ENCODE measurements at places on chromosomes 6 and 20. TPM values are rescaled to one million over a fixed set of nuclear protein-coding genes. Genes with fewer than 3 reads are reported as not detected.
A peak's percentile ranks its signal among the peaks of the same experiment; 100 is the strongest.

DNA sequence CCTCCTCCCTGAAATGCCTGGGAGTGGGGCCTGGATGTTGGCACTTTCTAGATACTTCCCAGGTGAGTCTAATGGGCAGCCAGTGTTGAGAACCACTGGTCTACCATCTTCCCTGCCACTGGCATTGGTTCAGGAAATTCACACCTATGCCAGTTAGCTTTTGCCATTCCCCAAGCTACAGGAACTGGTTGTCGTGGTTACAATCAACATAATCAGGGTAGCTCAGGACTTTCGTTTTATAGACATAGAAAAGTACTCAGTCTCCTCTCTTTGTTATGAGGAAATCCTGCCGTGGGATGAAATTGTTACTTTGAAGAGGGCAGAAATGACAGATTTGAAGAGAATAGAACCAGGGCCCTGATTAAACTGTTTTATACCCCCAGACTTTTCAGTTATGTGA is 127.9 kb upstream of the FOXO3 start:
- no peak for DNase-seq

DNA sequence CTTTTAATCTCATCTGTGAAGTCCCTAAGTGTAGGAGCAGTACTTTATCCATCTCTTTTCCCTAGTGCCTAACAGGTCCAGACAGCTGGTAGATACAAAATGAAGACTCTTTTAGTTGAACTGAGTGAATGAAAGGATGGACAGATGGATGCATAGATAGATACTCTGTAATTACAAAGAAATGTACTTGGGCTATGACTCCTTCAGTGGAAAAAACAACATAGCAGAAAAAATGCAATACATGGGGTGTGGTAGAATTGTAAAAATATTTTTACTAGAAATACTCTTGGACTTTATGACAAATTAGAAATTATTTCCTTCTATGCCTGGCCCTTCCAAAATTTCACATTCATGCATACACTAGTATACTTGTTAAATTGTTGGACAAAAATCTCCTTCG is 29.3 kb downstream of the KCNQ5 start:
- DNase-seq: no peak

DNA sequence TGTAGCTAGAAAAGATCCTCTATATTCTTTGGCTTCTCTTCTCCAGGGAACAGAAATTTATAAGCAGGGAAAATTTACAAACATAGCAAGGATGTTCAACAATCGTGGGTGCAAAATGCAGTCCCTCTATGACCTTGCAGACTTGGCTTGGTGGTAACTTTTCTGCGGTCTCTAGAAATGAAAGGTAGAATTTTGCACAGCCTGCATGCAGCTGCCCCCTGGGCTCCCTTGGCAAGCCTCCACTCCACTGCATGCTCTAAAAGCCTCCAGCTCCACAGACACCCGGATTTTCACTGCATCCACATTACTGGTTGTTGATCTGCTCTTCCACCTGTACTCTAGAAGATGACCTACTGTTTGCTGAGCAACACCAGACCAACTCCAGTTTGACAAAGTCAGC is 236.5 kb upstream of the EYS start:
- DNase-seq: no peak

- no peak for DNase-seq
These were observed 103.5 kb upstream of the SIRPG start for GRCh38 chr20:1761116-1761515.

- no peak for DNase-seq
These were observed 107.3 kb upstream of the SNX9 start for GRCh38 chr6:157715728-157716164.

GRCh38 chr6:12892151-12892550 is 175.6 kb downstream of the PHACTR1 start:
- no peak for DNase-seq

- DNase-seq: no peak
These were observed 109.1 kb downstream of the TFAP2B start for GRCh38 chr6:50927800-50928199.

- peak; percentile 60 for DNase-seq
These were observed 44.1 kb downstream of the PREX1 start for GRCh38 chr20:48783533-48784272.

- no peak for DNase-seq
These were observed 36.2 kb upstream of the RGS17 start for GRCh38 chr6:153167061-153167891.

- DNase-seq: no peak
These were observed 101.4 kb upstream of the CEP85L start for GRCh38 chr6:118752803-118753202.

- no peak for DNase-seq
These were observed 180.6 kb upstream of the PDE10A start for GRCh38 chr6:165843568-165844113.

DNA sequence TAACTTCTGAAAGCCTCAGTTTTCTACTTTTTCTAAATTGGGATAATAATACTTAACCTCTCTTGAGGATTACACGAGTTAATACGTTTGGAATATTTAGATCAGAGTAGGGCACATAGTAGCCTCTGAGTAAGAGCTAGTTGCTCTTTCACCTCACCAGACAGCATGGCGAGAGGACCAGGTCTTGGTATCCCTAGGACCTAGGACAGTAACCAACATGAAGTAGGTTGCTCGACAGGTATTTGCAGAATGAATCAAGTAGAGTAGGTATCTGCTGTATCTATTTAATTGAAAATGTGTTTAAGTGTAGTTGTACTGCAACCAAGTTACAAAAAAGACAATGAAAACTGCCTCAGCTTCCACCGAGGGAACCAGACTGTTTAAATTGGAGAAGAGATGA is 1.4 kb downstream of the CDC5L start:
- no peak for DNase-seq

DNA sequence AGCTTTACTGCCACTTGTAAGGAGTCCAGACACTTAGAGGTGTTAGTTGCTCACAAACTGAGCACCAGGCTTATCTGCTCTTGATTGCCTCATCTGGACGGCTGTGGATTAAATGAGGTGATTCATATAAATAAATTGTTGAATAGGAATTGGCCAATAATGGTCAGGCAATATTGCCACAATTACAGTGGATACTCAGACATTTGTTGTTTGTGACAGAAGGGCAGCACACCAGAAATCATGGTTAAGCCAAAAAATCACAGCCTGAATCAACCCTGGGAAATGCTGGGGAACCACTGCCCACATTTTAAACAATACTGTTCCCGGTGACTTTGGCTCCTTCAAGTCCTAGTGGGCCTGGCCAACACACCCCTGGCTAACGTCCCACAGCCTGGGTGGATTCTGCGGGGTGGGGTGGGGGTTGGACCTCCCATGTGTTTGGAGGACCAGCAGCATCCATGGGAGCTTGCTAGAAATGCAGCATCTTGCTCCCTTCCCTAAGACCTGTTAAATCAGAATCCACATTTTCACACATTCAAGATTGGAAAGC is 29.5 kb upstream of the SPDEF start:
- no peak for DNase-seq

DNA sequence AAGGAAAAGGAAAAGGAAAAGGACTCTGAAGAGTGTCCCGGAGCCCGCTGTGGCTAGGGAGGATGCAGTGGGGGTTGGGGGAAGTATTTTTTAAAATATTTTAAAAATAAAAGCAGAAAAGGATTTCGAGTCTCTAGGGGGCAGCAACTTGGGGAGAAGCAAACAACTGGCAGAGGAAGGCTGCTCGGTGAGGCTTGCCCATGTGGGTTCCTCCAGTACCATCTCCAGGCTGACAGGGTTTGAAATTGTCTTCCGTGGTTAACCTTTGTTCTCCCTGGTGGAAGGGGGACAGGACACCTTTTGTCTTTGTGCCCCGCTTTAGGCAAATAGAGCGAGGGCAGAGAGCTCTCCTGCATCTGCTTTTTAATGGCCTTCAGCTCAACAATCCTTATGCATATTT is 60.4 kb upstream of the SNX9 start:
- DNase-seq: peak; percentile 63

DNA sequence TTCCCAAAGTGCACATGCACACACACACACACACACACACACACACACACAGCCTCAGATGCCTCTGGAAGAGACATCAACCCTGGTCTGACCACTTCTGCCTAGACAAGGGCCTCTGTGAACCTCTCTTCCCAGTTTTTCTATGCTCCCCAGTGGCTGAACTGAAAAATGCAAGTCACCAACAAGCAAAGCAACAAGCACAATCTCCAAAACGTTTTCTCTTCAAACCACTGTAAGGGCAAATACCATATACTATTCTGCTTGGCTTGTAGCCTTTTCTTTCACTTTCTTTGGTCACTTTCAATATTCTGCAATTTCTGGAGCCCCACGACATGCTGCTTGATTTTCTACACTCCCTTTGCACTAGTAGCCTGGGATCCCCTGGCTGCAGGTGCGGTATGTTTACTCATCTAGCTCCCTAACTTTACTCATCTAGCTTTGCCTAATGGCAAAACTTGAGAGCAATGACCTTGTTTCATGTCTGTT is 121.4 kb upstream of the DST start:
- no peak for DNase-seq

DNA sequence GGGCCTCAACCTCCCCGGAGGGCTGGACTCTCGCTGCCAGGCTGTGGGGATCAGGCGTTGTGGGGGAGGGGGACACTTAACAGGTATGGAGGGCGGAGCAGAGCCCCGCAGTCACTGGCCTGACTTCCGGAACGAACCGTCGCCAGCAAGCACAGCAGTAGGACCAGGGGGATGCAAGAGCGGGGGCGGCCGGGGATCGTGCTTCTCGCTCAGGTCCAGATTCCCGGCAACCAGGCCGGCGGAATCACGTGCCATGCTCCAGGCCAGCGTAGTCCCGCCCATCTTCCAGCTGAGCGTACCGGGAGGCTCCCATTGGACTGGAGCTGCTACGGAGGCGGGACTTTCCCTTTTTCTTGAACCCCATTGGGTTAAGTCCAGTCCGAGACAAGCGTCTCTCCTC is 10.0 kb upstream of the POU5F1 start:
- DNase-seq: peak; percentile 82

DNA sequence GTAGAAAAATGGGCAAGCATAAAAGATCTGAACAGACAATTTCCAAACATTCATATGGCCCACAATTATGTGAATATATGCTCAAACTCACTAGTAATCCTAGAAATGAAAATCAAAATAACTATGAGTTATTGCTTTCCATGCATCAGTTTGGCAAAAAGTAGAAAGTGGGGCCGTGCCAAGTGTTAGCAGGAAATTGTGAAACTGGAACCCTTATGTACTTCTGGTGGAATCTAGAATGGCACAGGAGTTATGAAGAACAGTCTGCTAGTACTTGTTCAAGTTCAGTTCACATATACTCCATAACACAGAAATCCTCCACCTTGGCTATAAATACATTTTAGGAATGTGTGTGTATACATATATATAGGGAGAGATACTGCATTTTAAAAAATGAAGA is 89.8 kb downstream of the EYA2 start:
- DNase-seq: no peak

DNA sequence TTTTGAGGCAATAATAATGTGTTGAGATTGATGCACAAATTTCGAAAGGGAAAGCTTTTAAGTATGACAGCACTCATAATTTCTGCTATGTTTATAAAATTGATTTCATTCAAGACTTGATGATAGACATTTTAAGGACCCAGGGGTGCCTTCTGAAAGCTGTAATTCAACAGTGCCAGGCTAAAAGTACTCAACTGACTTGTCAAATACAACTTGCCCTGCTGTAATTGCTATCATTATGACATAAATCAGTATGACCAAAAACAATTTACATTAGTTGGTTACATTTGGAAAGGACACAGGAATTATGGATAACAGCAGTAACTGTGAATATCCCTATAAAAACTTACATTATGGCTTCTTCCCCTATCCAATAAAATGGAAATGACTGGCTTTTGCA is 178.9 kb downstream of the MMUT start:
- DNase-seq: no peak

DNA sequence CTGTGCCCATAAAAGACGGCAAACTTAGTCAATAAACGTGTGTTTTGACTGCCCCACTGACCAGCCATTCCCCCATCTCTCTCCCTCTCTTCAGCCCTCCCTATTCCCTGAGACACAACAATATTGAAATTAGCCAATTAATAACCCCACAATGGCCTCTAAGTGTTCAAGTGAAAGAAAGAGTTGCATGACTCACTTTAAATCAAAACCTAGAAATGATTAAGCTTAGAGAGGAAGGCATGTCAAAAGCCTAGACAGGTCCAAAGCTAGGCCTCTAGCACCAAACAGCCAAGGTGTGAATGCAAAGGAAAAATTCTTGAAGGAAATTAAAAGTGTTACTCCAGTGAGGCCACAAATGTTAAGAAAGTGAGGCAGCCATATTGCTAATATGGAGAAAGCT is 261.6 kb upstream of the TBX18 start:
- no peak for DNase-seq

DNA sequence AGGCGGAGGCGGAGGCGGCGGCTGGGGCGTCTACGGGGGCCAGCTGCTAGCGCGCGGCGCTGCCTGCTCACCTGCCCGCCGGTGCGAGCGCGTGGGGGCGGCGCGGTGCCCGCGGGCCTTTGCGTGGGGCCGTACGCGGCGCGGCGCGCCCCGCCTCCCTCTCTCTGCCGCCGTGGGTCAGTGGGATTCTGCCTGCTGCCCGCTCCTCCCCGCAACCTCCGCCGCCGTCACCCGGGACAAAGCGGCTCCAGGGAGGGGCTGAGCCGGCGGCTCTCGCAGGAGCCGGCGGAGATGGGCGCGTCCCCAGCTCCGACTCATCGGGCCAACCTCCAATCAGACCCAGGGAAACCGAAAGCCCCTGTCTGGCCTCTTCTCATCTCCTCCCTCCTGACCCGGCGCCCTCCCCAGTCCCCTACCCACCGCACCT is at the start of gene RCAN2:
TSS of gene RCAN2 (minus strand) at position 249 of the 427 bp plus-strand sequence.
- peak; percentile 50 for DNase-seq

DNA sequence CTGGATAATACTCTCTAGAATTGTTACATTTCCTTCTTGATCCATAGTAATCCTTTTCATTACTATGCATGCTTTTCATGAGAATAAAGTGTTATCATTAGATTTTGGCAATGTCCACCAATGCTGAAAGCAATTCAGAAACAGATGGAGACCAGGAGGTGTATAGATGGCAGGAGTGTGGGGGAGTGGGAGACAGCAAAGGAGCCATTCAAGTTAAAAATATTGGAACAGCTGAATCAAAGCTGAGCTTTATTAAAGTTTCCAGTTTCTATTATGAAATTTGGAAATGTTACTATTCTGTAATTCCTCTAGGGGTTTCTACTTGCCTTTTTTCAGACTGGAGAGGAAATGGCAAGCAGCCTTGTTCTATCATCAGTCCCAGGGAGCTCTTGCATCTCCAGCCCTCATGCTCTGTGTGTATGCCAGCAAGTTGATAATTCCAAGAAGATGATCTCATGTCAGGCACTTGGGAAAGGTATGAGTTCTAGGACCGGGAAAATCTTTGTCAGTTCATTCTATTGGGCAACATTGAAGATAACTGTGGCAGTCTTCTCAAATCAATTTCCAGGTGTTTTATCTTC is 228.0 kb downstream of the CD109 start:
- no peak for DNase-seq

GRIK2 gene
- not detected for total RNA-seq

ZSCAN31 gene
- 4.6 TPM for total RNA-seq

IL17A gene
- not detected for total RNA-seq

C6orf62 gene
- 146 TPM for total RNA-seq

POPDC3 gene
- not detected for total RNA-seq

CLVS2 gene
- not detected for total RNA-seq

PLAGL2 gene
- 18.2 TPM for total RNA-seq

GPANK1 gene
- 24.2 TPM for total RNA-seq

C6orf58 gene
- total RNA-seq: not detected

Measured in B cell (primary cell).